Umbilical cord (tissue), 2 donors: ENCODE measurements at places on chromosomes 16 and 17.

DNA sequence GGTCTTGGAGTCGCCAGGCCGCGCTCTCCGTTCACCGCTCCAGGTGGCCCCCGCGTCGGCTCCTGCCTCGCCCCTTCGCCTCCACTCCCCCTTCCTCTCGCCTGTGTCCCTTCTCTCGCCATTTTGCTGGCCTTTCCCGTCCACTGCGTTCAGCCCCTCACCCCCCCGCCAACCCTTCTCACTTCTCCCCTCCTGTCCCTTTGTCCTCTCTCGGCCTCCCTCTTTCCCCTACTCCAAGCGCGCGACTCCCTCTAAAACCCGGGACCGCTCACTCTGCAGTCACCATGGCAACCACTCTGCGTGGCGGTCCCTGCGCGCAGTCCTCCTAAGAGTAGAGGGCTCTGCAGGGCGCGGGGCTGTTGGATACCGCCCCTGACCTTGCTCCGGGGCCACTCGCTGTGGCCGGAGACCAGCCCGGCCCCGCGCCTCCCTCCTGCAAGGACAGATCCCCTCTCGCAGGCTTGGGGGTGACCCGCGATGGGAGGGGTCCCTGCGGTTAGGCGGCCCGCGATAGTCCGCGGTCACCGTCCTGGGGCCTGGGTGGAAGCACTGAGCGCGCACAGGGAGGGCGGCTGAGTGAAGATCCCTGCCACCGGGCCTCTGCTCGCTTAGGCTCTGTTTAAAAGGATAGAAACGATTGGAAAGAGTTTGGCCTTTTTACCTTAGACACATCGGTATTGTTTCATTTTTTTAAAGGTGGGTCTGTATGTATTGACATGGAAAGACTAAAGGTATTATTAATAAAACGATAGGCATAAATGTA, 454 bp downstream of the CCDC40 start:
- DNase-seq: peak; percentile 55

GRCh38 chr16:89084411-89084810, 9.2 kb upstream of the ACSF3 start:
- no peak for DNase-seq

DNA sequence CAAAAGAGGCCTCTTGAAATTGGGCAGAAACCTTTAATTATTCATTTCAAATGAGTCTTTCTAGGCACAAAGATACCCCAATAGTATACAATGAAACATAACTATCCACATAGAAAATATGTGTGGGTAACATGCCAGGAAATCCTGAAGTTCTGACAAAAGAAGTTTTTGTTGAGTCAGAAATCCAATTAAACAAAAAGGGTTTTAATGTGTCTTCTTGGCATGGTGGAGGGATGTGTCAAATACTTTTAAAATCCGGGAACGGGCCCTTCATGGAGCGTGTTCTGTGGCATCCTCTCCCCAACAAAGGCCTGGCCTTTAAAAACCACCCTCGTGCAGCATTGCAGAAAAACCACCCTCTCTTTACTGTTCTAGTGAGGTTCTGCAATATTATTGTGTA, 14.2 kb downstream of the CDRT4 start:
- no peak for DNase-seq

GRCh38 chr16:70753694-70754325, 47.1 kb downstream of the VAC14 start:
- DNase-seq: no peak

GRCh38 chr16:17194190-17194780, 276.5 kb downstream of the XYLT1 start:
- DNase-seq: no peak

GRCh38 chr16:50067290-50067853, 1.6 kb downstream of the HEATR3 start:
- DNase-seq: peak; percentile 46

DNA sequence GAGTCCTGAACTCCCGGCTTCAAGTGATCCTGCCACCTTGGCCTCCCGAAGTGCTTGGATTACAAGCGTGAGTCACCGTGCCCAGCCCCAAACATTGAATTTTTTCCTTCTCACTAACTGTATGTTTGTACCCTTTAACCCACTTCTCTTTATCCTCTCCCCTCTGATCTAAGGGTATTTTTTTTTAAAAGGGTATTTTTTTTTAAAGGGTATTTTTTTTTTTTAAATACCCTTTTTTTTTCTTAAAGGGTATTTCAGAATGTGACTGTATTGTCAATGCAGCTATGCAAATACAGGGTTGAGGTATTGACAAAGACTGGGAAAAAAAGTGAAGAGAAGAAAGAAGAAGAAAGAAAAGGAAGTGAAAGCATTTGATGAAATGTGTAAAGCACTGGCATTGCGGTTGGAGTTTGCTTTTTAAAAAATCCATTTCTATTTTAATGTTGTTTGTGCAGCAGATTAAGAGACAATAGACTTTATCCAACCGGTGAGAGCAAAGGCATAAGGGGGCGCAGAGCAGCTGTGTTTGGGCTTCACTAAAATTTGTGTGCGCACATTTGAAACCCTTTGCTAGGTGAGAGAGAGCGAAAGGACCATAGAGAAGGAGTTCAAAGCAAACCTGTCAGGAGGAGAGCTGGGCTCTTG, 42.4 kb downstream of the SYT17 start:
- no peak for DNase-seq

DNA sequence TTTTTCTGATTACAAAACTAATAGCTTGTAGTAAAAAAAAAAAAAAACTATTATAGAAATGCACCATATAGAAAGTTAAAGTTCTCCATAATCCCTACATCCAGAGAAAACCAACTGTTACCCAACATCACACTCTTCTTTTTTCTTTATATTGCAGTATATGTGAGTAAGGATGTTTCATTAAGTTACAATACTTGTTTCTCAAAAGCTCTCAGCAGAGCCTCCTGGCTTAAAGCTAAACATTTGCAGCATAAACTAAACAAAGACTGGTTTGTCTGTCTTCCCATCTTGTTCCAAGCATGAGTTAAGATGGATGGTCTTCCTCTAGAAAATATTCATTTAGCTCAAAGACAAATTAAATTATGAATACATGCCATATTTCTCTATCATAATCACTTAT, 25.2 kb downstream of the GRB2 start:
- DNase-seq: no peak
